ENCODE measurements at places on chromosomes 7 and 10.

GRCh38 chr7:43559171-43559945 is 23.6 kb upstream of the STK17A start:
- no peak for DNase-seq

DNA sequence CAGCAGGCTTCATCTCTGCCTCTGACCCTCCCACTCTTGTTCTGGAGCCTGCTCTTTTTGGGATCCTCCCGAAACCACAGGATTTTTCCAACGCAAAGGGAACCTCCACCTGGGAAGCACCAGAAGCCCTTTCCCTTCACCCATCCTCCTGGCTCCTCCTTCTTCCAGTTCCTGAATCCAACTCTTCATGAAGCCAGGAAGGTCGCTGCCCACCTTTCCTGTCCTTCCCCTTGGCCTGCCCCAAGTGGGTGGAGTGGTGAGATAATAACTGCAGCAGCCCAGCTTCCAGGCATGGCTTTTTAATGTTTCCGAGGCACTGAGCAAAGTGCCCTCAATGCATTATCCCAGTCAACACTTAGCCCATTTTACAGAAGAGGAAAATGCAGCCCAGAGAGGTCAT is 70.8 kb upstream of the EEPD1 start:
- DNase-seq: no peak

GRCh38 chr10:6838118-6838517 is 258.0 kb upstream of the PRKCQ start:
- DNase-seq: no peak

GRCh38 chr10:132710036-132710686 is 75.8 kb downstream of the NKX6-2 start:
- DNase-seq: no peak

DNA sequence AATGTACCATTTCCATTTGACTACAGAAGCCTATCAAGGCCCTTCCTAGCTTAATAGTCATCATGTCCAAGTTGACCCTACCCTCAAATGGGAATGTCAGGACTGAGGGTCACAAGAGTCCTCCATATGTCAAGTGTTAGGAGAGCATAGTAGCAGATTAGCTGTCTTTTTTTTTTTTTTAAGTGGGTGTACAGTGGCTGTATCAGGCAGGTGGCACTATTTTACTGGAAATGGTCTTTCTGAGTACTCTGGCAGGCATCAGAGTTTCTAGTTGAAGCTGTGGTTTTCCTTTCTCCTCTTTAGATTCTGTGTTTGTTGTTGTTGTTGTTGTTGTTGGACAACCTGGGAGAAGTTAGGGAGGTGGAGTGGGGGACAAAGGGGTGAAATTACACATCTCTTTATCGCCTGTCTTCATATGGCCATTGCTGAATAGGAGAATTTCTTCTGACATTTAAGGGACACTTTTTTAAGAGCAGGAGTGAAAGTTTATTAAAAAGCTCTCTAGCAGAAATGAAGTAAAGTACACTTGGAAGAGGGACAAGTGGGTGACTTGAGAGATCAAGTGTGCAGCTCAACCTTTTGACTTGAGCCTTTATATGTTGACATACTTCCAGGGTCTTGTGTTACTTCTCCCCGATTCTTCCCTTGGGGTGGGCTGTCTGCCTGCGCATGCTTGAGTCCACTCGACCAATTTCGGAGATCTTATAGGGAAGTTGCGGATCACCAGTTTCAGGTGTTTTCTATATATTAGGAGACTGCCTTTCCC is 104.1 kb upstream of the FOXP2 start:
- no peak for DNase-seq

GRCh38 chr7:104777301-104777800 is 236.7 kb upstream of the KMT2E start:
- DNase-seq: no peak

DNA sequence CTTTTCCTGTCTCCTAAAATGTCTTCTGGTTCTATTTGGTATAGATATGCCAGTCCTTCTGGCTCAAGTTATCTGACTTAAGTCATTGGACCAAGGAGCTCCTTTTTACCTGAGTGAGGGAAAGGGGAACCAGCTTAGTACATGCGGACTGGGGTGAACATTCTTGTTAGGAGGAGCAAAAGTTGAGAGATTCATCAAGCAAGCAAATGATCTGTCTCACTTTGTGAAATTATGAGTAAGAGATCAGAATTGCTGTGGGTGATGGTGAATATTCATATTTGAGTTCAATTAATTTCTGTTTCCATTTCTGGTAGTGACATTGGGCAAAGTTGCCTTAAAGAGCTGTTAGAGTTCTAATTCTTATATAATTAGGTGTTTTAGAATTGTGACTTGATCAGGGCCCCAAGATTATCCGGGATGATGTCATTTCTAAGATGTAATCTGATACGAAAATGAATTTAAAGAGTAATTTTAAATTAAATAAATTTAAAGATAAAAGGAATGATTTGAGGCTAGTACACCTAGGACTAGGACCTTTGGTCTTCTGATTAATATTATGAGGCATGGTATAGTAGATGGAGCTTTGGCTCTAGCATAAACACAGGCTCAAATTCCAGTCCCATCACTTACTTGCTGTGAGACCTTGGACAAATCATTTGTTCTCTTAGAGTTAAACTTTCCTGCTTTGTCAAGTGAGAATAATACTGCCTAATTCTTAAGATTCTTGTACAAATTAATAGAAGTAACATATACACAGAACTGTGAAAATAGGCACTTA is 60.4 kb upstream of the STRIP2 start:
- DNase-seq: no peak
